ENCODE measurements at places on chromosomes 4 and X.

GRCh38 chrX:40908857-40909475 is 173.6 kb upstream of the MED14 start:
- DNase-seq, result no peak

DNA sequence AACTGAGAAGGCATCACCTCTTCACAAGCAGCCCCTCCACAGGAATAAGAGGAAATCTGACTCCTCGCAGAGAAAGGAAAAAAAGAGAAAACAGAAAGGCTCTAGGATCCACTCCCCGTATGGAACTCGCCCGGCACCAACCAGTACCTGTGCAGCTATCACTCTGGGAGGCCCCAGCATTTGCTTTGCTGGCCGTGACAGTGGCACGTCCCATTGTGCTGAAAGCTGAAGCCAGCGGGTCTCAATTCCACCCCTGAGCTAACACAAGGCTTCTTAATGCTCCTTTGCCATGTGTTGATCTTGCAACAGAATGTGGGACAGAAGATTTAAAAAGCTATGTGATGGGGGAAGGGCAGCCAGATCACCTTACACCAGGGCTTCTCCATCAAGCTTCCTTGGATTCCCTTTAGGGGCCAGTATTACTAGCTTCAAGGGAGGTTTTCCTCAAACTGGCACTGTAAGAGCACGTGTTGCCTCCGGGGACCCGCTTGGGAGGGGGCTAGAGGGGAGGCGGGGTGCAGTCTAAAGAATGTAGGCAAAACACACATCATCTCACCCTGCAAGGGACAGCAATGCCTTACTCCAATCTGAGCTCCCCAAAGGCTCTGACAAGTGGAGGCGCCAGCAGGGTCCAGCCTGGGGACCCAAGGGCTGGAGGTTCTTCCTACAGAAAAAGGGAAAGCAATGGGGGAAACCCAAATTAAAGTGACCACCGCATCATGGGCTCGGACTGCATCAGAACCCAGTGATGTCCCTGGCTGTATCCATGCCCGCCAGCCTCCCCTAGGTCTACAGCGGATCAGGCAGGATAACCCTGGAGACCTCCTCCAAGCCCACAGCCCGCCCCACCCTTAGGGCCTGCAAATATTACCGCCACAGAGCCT is 1.2 kb downstream of the USP46 start:
- no peak for DNase-seq

- no peak for DNase-seq
Measured at GRCh38 chrX:47831788-47832187, 4.9 kb upstream of the ZNF81 start.

DNA sequence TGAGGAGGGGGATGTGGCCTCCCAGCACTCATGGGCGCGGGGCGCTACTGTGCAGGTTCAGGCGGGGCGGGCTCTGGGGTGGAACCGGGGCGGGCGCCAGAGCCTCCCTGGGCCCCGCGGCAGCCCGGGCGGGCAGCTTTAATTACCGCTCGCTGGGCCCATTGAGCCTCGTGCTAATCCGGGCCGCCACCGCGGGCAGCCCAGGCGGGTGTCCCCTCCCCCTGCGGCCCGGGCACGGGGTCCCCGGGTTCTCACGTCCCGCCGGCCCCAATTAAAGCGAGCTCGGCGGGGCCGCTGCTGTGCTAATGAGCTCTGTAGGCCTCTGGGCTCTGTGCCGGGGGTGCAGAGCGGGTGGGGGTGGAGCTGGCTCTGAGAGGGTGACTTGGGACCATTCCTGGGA is 22.8 kb upstream of the FGFR3 start:
- DNase-seq, result no peak

DNA sequence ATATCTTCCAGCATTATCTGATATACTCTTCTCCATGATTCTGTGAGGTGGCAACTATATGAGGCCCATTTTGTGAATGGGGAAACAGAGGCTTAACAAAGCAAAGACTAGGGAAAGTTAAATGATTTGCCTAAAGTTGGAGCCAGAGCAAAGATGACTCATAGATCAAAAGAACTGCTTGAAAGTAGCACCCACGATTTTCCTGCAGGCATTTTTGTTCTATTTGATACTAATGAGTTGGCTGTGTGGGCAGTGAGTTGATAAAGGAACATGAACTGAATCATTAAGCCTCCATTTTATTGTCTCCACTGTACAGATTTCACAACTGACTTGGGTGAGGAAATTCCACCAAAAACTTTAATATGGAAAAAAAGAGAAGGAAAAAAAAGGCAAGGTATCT is 138.9 kb upstream of the IGFBP7 start:
- no peak for DNase-seq

GRCh38 chr4:48623182-48623780 is 133.2 kb downstream of the ZAR1 start:
- no peak for DNase-seq

GRCh38 chrX:123450222-123450621 is 266.1 kb downstream of the GRIA3 start:
- DNase-seq, result no peak

DNA sequence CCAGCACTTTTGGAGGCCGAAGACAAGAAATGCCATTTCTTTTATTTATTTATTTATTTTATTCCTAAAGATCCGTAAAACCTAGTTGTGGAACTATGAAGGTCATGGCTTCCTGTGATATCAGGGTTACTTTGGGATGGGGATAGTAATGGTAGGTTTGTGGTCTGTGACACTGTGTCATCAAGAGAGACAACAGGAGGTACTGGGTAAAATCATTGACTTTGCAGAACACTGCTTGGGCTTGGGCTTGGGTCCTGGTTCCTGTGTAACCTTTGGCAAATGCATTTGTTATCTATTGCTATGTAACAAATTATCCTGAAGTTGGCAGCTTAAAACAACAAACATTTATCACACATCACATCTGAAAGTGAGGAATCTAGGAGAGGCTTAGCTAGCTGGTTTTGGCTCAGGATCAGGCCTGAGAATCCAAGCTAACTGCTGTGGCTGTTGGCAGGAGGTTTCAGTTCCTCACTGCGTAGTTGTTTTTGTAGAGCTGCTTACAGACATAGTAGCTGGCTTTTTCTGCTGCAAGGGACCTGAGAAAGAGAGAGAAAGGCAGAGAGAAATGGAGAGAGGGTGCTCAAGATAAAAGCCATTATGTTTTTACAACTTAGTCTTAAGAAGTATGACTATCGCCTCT is 576.4 kb upstream of the SLIT2 start:
- no peak for DNase-seq

GRCh38 chr4:85672959-85673358 is 198.0 kb downstream of the ARHGAP24 start:
- no peak for DNase-seq

DNA sequence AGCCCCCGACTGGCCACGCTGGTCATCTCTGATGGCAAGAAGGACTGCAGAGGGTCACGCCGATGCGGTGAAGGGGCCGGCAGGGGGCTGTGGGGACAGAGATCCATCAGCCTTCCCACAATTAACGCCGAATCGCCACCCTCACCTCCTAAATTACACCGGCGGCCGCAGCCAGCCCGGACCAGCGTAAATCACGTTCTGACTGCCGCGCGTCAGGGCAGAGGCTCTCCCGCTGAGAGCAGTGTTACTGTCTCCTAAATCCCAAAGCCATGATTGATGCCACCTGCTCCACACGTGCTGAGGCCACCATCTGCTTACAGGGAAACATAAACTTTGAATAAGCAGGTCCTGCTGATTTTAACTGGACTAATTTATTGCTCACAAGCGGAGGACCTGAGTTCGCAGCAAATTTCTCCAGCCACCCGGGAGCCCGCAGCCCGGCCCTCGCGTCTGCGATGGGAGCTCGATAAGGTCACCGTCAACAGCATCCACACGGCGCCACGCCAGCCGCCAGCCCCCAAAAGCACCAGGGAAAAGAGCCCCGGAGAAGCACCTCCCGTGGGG is 127.3 kb upstream of the NKX1-1 start:
- DNase-seq, result no peak

GRCh38 chr4:39524161-39524957 is 2.9 kb downstream of the UGDH start:
- no peak for DNase-seq

- no peak for DNase-seq
Measured at GRCh38 chr4:89539374-89539773, 231.8 kb upstream of the GPRIN3 start.

DNA sequence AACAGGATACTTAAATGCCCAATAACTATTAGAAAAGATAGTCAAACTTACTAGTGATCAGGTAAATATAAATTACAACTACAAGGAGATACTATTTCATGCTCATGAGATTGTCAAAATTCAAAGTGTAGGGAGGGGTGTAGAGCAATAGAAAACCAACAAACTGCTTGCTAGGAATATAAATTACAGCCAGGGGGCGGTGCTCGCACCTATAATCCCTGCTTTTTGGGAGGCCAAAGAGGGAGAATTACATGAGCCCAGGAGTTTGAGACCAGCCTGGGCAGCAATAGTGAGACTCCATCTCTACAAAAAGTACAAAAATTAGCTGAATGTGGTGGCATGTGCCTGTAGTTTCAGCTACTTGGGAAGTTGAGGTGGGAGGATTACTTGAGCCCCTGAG is 556.5 kb upstream of the NR3C2 start:
- DNase-seq, result no peak

DNA sequence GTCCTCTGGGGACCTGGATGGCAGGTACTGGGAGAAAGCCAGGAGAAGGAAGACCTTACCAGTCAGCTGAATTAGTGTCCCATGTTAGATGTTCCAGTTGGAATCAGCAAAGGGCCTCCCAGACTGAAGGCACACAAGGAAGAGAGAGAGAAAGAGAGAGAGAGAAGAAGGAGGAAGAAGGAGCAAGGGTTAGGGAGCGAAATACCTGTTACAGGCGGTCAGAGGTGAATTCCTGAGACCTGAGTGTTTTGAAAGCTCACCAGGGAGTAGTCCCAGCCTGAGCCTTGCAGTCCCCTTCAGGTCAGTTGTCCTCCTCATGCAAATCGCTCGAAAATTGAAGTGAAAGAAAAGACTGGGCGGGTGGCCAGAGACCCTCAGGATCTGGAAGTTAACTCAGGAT is 60.3 kb downstream of the USP11 start:
- DNase-seq, result no peak

GRCh38 chr4:64464581-64464980 is 55.3 kb upstream of the TECRL start:
- DNase-seq, result no peak

- DNase-seq, result no peak
Measured at GRCh38 chrX:10010686-10011085, 43.5 kb downstream of the CLDN34 start.

DNA sequence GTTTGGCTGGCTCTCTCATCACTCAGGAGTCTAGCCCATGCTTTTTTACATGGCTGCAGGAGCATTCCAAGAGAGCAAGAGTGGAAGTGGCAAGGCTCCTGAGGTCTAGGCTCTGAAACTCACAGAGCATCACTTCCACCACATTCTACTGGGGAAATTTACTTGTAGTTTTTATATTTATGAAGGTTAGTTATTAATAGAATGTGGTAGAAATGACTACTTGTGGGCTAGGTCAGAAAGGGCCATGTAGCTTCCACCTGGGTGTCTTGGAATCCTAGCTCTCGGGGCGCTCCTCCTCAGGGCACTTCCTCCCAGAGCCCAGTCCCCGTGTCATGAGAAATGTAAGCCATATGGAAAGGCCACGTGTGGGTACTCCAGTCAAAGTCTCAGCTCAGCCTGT is 127.0 kb upstream of the CASK start:
- no peak for DNase-seq

- DNase-seq, result no peak
Measured at GRCh38 chrX:81257817-81258216, 55.9 kb downstream of the SH3BGRL start.

- DNase-seq, result no peak
Measured at GRCh38 chr4:38609614-38610013, 54.4 kb upstream of the KLF3 start.

DNA sequence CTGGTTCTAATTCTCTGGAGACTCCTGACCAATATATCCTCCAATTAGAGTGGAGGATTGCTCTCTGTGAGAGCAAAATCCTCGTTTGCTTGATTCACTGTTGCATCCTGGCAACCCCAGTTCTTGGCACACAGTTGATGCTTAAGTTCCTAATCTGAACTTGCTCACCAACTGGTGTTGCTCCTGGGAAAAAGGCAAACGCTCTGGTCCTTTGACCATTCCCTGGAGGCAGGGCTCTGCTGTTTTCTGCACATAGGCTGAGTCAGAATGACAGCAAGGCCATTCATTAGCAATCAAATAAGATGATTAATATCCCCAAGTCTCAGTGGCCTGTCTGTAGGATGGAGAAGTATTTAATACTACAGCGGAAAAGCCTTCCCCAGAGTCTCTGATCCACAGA is 172.7 kb upstream of the TBC1D9 start:
- DNase-seq, result no peak

GRCh38 chrX:140661643-140662042 is 47.9 kb upstream of the LINC00632 start:
- no peak for DNase-seq

DNA sequence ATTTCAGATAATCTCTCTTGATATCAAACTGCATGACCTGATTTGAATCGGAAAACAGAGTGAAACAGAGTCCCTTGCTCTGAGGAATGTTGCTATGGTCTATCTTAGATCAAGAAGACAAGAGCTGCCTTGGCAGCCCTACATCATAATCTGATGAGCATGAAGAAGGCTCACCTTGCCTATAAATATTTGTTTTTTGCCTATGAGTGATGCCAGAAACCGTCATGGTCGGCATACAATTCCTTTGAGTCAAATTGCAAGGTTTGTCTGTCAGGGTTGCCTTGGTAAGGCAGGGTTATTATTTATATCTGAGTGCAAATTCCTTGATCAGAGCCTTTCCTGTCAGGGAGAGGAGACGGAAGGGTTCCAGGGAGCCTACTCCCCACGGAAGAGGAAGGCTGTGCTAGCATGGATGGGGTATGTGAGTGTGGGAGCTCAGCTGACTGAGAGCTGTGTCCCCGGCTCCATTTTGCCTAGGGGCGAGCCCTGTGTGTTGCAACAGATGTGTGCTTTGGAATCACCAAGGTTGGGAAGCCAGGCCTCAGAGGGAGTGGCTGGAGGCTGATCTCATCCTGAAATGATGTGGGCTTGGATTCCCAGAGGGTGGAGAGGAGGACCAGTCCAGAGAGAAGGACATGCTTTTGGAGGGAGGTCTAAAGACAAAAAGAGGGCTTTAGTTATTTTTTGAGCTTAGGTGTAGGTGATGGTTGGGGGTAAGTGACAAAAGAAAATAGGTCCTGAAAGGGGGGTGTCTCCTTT is 43.6 kb downstream of the RTL9 start:
- no peak for DNase-seq

GRCh38 chr4:110710070-110710469 is 87.2 kb upstream of the PITX2 start:
- no peak for DNase-seq

- no peak for DNase-seq
Measured at GRCh38 chr4:83212041-83212851, 72.4 kb downstream of the COQ2 start.

- DNase-seq, result no peak
Measured at GRCh38 chr4:156754832-156755570, 216.6 kb downstream of the PDGFC start.
